Kasumi-1 (cell line): ENCODE measurements at places on chromosomes 5 and 9.

DNA sequence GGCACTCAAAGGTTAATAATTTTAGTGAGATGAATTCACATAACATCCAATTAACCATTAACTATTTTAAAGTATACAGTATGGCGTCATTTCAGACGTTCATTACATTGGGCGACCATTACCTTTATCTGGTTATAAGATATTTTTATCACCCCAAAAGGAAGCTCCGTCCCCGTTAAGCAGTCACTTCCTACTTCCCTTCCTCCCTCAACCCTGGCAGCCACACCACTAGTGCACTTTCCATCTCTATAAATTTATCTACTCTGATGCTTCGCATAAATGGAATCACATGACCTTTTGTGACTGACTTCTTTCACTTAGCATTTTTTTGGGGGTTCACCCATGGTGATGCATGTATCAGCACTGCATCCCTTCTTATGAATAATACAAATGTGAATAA, 168.3 kb upstream of the PUM3 start:
- no peak for DNase-seq

DNA sequence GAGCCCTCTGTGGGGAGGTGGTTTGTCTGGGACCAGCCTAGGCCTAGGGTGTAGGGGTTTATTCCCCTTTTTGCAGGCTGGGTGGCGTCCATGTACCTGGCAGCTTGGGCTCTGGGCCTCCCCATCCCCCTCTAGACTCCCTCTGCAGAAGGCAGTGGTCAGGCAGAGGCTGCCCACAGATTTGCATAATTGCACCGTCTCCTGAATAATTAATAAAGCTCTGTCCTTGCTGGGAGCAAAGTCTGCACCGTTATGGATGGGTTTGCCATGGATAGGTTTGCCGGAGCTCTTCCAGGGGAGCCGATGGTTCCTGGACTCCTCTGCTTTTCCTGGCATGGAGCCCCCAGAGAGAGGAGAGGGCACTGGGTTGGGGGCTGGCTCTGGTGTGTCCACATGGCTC, 60.4 kb downstream of the DAB2IP start:
- no peak for DNase-seq

GRCh38 chr9:3189113-3189861, 336.5 kb downstream of the RFX3 start:
- DNase-seq = no peak

DNA sequence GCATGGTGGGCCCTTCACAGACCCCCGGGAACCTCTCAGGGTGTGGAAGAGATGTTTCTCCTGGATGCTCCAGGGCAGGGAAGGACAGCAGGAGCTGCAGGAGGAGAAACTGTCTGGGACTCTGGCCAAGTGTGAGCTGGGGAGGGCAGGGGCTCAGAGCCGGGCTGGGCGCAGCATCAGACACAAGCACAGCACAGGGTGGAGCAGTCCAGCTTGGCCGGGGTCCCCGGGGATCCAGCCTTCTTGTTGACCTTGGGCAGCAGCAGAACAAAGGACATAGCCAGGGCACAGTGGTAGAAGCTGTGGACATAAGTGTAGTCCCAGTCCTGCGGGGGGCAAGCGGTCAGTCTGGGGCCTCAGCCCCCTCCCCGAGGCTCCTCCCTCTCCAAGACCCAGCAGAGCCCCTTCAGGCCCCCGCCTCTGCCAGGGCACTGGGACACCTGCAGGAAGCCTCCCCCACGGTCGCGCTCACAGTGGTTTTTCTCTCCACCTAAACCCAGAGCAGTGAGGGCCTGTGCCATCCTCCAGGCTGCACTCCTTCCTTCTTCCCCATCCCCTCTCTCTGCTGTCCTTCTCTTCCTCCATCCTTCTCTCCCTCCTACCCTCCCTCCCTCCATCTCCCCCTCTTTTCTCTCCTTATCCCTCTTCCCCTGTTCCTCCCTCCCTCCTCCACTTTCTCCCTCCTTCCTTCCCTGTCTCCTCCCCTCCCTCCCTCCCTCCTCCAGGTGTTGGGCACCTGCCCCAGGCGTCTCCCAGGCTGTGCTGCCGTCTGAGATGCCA, 10.1 kb downstream of the MYMK start:
- DNase-seq = no peak

DNA sequence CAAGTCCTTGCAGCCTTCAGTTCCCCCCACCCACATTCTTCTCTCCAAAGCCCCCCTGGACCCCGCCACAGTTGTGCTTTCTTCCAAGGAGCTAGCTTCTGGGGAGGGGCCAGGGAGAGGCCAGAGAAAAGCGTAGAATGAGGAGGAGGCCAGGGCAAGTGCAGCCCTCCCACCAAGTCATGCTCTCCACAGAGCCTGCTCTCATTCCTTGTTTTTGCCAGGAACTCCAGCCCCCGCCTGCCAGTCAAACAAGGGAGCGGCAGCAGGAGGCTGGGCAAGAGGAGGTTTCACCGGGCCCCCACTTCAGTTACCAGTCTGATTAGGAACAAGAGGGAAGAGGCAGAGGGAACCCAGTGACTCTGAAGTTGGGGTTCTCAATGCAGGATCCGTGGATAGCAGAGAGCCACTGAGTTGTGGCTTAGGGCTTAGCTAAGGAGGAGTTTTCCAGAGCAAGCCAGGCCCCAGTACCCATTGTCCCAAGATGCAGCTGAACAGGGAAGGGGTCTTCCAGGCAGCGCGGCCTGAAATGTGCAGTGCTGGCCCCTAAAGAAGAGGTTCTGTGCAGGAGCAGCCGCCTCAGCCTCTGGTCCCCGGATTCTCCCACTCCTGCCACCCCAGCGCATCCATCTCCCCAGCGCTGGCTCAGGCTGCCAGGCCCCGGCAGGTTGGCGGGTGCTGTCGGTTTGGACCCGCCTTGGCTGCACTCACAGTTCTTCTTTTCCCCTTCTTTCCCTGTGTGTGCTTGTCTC, 120.6 kb downstream of the DAB2IP start:
- DNase-seq = no peak

DNA sequence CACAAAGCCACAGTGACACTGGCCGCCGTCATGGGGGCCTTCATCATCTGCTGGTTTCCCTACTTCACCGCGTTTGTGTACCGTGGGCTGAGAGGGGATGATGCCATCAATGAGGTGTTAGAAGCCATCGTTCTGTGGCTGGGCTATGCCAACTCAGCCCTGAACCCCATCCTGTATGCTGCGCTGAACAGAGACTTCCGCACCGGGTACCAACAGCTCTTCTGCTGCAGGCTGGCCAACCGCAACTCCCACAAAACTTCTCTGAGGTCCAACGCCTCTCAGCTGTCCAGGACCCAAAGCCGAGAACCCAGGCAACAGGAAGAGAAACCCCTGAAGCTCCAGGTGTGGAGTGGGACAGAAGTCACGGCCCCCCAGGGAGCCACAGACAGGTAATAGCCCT, 26.1 kb downstream of the HRH2 start:
- DNase-seq = no peak

DNA sequence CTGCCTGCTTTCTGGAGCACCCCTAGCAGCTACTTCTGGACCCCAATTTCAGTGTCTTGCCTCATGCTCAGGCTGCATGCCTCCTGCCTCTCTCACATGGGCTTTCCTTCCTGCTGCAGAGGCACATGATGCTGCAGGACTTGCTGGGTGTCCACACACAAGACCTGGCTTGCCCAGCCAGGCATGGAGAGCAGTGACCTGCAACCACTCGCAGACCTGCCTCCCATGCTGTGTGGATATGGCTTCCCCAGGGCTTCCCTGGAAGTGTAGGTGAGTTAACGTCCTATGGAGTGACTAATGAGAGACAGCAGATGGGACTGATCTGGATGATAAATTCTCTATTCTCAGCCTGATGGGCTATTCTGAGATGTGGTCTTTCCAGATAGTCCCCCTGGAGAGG, 53.2 kb upstream of the SMIM32 start:
- DNase-seq = no peak

- no peak for DNase-seq
Measured at GRCh38 chr5:40217553-40217952, 462.2 kb upstream of the PTGER4 start.

DNA sequence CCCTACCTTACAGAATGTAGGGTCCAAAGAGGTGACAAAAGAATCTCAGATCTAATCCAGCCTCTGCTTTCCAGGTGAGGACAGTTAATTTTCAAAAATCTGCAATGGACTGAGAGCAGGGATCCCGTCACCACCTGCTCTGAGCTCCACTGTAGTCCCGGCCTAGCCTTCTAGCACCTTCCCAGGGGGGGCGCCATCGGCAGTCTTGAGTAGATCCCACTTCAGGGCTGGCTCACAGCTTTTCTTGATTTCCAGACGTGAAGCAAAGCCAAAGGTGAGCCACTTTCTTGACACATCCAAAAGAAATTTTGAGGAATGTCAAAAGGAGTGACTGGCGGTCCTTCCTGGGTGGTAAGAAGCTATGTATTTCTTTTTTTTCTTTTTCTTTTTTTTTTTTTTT, 114.1 kb downstream of the SYK start:
- DNase-seq = peak; percentile 10

GRCh38 chr5:143594902-143595818, 191.7 kb upstream of the NR3C1 start:
- no peak for DNase-seq

DNA sequence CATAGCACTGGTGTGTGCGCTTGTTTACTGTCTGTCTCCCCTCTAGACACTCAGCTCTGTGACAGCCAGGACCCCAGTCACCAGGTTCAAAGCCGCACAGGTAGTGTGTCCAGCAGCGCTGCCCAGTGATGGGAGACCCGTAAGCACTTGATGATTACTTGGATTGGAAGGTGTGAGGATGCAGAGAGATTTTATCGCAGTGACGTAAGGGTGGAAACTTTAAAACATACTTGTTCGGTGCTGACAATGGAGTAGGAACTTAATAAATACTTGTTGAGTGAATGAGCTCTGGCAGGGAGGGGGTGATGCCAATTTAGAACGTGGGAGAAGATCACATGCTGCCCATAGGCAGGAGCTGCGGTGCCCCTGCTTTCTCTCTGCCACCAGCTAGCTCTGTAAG, 99.2 kb upstream of the PITX1 start:
- no peak for DNase-seq

GRCh38 chr5:73827106-73827450, 201.1 kb downstream of the ARHGEF28 start:
- DNase-seq = no peak

GRCh38 chr9:130542457-130543228, 36.7 kb upstream of the FUBP3 start:
- DNase-seq = no peak

DNA sequence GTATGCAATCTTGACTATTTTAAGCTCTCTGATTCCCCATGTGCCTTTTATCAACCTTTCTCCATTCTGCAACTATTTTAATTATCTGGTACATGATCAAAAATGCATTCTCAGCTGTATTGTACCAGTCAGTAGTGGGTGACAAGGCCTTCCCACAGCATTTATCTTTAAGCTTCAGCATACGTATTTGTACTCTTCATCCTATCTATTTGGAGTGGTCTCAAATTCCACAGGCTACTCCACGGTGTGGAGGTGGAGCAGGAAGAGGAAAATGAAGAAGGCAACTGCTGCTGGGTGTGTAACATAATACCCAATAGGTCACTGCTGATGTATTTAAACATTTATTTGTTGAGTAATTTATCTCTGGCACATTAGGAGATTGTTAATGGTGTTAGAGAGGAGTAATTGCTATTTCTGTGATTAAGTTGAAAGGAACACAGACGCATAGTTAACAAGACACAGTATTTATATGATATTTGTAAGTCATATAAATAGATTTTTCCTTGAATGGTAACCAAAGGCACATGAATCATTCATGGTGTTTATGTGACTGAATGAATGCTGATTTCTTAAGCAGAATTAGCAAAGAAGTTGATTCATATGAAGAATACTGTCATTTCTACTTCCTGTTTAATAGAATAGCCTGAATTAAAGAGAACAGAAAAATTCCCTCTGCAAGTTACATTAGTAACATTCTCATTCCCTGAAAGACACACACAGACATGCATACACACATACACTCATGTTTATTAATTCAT, 153.8 kb upstream of the NR3C1 start:
- DNase-seq = no peak

DNA sequence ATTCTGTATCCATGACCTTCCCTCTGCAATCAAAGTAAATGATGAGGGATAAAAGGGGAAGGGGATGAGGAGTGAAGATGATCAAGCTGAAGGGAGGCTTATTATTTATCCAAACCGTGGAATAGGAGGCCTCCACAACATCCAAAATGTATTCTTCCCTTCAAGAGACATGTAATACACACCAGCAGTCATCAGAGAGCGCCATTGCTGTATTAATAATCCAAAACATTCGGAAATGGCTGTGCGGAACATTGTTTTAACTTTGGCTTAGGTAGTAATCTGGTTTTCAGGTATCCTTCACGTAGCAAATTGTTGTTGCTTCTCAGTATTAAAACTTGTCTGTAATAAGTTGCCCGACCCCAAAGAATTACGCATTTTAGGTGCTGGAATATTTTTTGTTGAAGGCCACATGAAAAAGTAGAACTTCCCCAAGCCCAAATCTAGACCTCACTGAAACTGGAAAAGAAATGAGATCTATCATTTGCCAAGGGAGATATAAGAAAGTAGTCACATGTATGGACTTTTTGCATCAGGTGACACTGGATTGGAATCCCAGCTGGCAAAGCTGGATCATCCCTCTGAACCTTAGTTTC, 2.6 kb upstream of the BOD1 start:
- peak; percentile 70 for DNase-seq

DNA sequence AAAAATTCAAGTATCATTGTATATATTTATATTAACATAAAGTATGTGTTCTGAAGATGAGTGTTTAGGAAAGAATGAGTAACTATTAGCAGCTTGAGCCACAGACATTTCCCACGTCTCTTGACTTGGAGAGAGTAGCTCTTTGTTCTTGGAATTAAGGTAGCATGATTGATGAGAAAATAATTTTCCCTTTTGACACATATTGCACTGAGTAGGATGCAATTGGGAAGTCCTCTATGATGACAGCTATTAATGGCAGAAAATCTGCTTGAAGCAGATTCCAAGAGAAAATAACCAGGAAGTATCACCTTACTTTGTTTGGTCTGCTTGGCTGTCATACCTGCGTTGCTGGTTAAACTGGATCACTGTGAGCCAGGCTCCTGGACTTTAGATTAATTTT, 204.8 kb downstream of the TLE4 start:
- DNase-seq = no peak

DNA sequence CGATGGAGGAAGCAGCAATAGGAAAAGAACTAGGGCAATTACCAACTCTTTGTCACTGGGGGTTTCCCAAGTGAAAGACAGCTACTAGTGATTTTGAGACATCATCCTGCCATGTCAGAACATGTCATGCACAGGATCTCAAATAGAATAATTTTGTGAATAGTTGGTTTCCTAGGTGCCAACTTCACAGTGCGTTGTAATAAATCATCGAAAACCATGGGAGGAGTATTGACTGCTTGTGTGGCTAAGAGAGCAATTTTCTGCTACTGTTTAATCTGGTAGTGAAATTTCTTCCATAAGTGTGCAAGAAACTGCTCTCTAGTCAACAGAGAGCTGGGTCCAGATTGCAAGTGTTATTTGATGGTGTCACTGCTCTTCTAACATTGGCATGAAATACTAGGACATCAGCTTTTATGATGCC, 168.6 kb downstream of the NNT start:
- DNase-seq = no peak
